ENCODE measurements at places on chromosomes 13 and 19. TPM values are rescaled to one million over a fixed set of nuclear protein-coding genes. Genes with fewer than 3 reads are reported as not detected.

The GDF15 gene
- not detected for total RNA-seq

The SPTBN4 gene
- 0.30 TPM for total RNA-seq

The LSM7 gene
- 142 TPM for total RNA-seq

The EFNA2 gene
- not detected for total RNA-seq

The ZNF709 gene
- 0.18 TPM for total RNA-seq

The ANGPTL8 gene
- total RNA-seq: not detected

The CYP4F12 gene
- total RNA-seq: not detected

The STX10 gene
- total RNA-seq: 68.9 TPM

The ZNF98 gene
- total RNA-seq: not detected

The SCGB2B2 gene
- 0.30 TPM for total RNA-seq

The TSKS gene
- total RNA-seq: 2.3 TPM

The ZNF547 gene
- total RNA-seq: 2.0 TPM

The TEX29 gene
- total RNA-seq: 0.46 TPM

The MCF2L gene
- 0.23 TPM for total RNA-seq

The NXNL1 gene
- not detected for total RNA-seq

The TNFRSF19 gene
- 0.07 TPM for total RNA-seq

The KIR3DL2 gene
- 0.64 TPM for total RNA-seq

The ZNF471 gene
- total RNA-seq: 0.05 TPM

Data from activated T-helper 2 cell treated with anti-CD3 and anti-CD28 coated beads, Interferon-gamma antibody, Interleukin-2, Interleukin-4, amounts not matched to agents 10 μg/mL and 5 μg/mL and 100 μg/mL, durations not matched to agents 14 hours and 24 hours and 36 hours (primary cell).